Activated T-helper 1 cell treated with Interleukin-2 at 50 U/mL for 16 hours (primary cell): ENCODE measurements at places on chromosomes 3 and 15.

DNA sequence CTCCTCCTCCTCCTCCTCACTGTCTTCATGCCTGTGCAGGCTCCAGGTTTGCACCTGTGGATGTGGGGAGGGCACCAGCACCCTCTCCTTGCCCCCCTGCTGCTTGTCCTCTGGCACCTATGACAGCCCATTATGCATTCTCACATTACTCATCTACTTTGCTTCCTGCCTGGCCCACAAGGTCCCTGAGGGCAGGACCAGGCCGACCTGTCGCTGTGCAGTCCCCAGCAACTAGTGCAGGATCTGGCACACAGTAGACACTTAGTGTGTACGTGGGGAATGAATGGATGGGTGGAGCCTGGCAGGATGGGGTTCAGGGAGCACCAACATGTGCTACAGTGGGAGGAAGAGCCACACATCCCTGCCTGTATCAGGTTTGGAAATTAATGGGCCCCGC, 58.3 kb upstream of the TMEM115 start:
- DNase-seq = no peak

GRCh38 chr3:186454881-186455703, 89.1 kb downstream of the CRYGS start:
- no peak for DNase-seq

DNA sequence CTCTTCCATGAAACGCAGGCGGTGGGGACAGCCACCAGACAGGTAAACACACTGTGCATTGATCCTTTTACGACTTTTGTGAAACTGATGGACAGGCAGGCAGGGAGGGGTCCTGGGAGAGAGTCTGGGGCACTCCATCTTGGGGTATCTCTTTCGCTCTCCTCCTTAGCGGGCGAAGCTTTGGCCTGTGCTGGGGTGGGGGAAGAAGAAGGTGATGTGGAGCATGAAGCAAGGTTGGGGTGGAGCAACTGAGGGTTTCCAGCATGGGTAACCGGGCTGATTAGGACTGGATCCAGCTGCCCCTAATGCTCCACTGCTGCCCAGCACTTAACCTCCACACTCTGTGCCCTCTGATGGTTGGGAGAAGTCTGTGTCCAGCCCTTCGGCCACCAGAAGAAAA, 25.6 kb downstream of the MUC20 start:
- DNase-seq = no peak

- peak; percentile 53 for DNase-seq
These were observed 275.3 kb downstream of the UACA start for GRCh38 chr15:70488002-70488605.

DNA sequence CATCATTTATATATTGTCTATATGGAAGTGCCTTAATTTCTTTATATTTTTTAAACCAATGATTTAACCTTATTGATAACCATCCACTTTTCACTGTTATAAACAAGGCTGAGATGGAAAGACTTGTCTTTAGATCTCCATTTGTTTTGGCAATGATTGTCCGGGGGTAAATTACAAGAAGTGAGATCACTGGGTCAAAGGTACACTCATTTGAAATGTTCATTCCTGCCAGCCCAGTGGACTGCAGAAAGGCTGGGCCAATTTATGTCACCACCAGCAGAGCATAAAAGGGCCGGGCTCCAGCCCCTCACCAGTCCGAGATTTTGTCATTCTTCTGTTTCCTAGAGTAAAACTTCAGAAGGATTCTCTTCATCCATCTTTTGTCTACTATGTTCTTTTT, 93.6 kb upstream of the NEO1 start:
- no peak for DNase-seq

GRCh38 chr3:55691141-55691540, 204.0 kb upstream of the WNT5A start:
- no peak for DNase-seq

GRCh38 chr15:85116066-85116465, 134.4 kb downstream of the PDE8A start:
- DNase-seq = no peak

GRCh38 chr3:22933051-22933840, 269.9 kb upstream of the UBE2E2 start:
- no peak for DNase-seq

DNA sequence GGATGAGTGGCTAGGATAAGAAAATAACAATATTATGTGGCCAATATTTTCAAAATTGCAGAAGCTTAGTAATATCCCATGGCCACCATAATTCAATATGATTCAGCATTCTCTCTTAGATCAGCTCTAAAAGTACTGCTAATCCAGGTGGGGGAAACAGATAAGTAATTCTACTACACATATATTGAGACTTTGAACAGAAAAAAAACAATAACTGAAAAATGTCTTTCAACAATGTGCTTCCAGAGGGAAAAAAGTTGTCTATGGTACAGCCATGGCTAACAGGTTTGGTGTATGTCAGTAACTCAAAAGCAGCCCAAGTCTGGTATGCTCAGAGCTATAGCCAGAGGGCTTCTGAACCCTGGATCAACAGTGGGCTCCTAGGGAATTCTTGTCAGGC, 42.4 kb upstream of the PPIB start:
- DNase-seq = no peak

DNA sequence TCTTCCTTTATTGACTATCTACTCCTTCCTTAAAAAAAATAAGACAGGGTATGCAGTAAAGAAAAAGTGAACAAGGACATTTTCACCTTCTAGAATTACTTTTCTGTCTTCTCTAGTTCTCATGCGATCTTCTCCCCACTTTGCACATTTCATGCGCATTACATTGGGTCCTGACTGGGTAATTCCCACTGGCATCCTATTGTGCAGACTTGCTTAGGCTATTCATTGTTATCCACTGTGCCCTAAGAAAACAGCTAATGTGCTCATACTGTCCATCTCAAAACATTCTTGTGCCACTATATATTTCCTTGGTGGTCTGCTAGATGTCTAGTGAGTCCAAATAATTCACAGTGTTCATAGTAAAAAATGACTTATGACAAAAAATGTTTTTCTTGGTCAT, 447.4 kb upstream of the ROBO1 start:
- no peak for DNase-seq

DNA sequence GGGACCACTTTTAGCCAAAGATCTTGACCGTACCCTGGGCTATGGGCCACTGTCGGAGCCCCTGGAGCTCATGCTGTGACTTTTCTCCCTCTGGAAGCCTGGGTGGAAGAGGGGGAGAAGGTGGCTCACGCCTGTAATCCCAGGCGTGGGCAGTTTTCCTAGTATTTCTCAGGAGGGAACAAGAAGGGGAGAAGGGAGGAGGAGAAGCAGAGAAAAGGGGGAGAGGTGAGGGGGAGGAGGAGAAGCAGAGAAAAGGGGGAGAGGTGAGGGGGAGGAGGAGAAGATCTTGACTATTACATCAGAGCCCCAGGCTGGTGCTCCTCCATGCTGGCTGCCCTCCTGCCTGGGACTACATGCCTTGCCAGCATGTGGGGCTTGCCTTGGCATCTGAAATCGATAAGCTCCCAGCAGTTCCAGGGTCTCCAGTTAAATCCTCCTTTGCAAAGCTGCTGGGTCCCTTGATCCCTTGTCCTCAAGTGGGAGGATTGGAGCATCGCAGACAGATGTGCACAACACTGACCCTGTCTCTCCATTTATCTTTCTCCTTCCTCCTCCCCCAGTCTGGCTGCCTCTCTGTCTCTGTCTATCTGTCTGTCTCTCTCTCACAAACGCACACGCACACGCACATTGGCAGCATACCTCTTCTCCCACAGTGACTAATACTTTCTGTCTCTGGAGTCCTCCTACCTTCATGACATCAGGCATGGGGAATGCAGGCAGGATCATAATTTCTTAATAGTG, 41.6 kb downstream of the MRAS start:
- DNase-seq = no peak

DNA sequence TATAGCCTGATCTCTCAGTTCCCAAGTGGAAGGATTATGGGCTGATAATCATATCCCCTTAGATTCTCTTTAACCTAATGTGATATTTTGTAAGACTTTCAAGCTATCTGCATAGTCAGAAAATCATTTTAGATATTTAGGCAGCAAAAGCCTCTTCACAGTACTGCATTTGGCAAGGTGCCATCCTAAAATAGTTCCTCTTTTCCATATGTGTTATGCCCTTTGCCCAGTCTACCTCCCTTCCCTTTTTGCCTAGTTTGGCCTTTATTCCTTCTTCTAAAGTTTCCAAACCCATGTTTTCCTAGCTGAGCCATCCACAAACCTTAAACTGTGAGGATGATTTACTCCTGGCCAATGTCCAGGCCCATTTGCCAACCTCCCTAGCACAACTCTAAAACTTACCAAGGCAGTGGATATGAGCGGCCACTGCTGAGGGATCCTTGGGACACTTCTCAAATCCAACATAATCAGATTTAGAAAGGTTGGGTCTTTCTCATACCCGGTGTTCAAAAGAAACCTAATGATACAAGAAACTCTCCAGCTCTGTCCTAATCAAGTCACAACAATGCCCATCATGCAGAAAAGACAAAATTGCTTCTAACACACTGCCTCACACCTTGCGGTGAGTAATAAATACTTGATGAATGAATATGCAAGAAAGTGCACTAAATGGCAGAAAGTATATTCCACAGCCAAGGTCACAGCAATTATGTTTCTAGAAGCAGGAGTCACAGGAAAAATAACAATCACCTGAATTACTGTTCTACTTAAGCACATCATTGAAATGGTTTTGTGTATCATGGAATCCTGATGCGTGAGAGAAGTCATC, 493.9 kb downstream of the NLGN1 start:
- DNase-seq = no peak

GRCh38 chr15:53884441-53884840, 93.8 kb upstream of the UNC13C start:
- no peak for DNase-seq

DNA sequence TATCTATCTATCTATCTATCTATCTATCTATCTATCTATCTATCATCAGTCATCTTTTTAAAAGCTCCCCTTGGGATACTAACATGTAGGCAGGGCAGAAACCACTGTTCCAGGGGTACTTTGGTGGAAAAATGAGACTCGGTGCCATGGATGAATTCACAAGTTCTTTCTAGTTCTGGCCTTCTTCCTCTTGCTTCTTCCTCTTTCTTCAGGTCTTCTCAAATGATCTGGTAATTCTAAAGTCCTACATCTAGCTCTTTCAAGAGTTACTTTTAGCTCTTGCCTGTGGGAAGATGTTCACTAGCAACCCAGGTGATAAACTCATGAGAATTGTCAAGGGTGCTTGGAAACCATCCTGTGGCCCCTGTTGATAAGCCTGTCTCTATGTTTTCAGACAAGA, 168.5 kb upstream of the TBC1D5 start:
- no peak for DNase-seq

DNA sequence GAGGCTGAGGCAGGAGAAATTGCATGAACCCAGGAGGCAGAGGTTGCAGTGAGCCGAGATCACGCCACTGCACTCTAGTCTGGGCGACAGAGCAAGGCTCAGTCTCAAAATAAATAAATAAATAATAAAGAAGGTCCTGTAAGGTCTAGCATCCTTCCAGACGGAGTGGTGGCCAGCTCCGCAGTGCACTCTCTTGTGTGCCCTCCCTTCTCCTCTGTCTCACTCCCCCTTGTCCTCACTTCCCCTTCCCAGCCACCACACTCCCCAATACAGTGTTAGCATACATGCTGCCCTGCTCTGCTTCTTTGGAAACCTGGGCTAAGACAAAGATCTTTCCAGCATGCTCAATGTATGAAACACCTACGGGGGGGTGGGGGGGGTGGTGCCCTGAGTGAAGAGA, 3.4 kb upstream of the CLN6 start:
- no peak for DNase-seq

DNA sequence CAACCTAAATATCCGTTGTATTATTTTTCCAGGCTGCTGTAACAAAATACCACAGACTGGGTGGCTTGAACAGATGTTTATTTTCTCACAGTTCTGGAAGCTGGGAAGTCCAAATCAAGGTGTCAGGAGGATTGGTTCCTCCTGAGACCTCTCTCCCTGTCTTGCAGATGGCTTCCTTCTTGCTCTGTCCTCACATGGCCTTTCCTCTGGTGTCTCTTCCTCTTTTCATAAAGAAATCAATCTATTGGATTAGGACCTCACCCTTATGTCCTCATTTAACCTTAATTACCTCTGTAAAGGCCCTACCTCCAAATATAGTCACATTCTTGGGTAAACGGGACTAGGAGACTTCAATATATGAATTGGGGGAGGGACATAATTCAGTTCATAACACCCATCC, 89.2 kb upstream of the PLCL2 start:
- DNase-seq = no peak

GRCh38 chr3:59116233-59116537, 66.4 kb upstream of the CFAP20DC start:
- DNase-seq = no peak

GRCh38 chr3:126322181-126322967, 34.8 kb downstream of the KLF15 start:
- DNase-seq = no peak

- no peak for DNase-seq
These were observed 81.3 kb downstream of the ADCY5 start for GRCh38 chr3:123367467-123368154.

- no peak for DNase-seq
These were observed at the start of gene GP5 for GRCh38 chr3:194399166-194399565. Gene GP5 (minus strand): TSS chr3:194399266. CDS start chr3:194398282, 984 bp downstream.

GRCh38 chr3:67551361-67552016, 102.9 kb downstream of the SUCLG2 start:
- DNase-seq = no peak

- no peak for DNase-seq
These were observed 35.3 kb downstream of the KLF13 start for GRCh38 chr15:31361764-31362515.

GRCh38 chr3:45774581-45775521, 21.5 kb downstream of the SLC6A20 start:
- DNase-seq = no peak

DNA sequence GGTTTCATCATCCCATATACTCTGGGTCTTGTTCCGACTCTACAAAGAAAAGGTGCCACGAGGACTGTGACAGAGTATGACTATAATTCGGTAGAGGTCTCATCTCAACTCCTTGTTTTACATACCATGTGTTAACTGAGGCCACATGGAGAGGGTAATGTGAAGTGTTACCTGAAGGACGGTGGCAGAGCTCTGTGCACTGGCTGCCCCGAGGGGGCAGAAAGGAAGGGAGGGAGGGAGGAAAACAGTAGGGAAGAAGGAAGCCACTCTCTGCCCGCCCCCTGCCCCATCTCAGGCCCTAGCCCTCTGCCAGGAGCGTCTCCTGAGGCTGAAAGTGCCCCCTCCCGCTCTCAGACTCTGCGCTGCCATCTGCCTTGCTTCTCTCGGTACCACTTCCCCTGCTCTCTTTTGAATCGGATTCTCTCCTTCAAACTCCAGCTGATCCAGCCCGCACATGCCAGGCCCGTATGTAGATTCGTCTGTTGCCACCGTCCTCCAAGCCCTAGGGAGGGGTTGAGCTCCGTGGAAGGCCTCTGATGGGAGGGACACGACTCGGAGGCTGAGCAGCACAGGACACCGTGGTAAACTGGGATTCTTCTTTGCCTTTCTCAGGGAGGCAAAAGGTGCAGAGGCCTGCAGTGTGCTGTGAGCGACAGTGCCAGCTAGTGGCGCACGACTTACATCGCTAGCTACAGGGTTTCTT, 70.5 kb upstream of the ATP10A start:
- DNase-seq = peak; percentile 45

DNA sequence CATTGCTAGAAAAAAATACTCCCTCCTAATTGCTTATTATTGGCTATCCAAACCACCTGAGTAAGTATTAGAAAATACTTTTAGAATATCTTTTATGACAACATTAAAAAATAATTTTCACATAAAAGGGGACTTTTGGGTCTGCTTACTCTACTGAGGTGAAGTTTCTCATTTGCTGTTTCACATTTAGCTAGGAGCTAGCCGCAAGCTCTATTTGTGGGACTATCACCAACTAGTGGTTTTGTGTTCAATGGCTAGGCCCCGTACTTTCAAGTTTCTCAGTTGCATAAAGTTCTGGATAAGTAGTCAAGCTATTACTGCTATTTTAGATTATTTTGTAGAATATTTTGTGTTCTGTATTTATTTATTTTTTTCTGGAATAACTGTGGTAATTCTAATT, 244.2 kb upstream of the SLITRK3 start:
- no peak for DNase-seq
